ENCODE measurements at places on chromosomes 16 and 17.

DNA sequence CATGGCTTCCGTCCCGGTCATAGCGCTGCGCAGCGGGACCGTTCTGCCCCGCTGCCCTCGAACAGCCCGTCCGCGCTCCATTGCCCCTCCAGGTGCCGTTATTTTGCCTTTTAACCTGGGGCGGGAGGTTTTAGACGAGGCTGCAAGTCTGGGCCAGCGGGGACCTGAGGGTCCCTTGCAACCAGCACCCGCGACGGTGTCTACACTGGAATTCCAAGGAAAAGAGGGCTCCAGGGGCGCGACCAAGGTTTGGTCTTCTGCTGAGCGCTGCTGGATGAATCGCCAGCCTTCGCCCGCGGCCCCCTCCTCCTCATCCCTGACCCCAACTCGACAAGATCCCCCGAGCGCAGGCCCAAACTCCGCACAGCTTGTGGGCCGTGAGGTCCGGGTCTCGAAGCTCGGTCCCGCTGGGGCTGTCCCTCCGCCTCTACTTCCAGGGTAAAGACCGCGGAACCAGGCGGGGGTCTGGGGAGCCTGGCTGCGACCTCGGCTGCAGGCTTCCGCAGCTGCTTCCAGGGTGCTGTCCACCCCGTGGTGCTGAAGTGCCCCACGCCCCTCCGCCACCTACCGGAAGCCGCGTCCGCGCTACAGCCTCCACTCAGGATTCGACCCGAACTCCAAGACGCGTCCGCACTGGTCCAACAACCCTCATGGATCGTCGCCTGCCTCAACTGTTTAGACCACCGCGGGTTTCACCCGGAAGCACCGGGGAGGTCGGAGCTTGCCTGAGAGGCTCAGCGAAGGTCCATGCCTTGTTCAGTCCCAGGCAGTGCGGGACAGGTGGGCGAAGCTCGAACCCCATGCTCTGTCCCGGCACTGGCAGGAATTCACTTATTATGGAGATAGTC is 10.1 kb upstream of the CA4 start:
- peak; percentile 71 for DNase-seq

- DNase-seq, result no peak
Measured at GRCh38 chr17:59423137-59423724, 91.8 kb downstream of the YPEL2 start.

- no peak for DNase-seq
Measured at GRCh38 chr17:18949566-18949965, 2.4 kb upstream of the SLC5A10 start.

DNA sequence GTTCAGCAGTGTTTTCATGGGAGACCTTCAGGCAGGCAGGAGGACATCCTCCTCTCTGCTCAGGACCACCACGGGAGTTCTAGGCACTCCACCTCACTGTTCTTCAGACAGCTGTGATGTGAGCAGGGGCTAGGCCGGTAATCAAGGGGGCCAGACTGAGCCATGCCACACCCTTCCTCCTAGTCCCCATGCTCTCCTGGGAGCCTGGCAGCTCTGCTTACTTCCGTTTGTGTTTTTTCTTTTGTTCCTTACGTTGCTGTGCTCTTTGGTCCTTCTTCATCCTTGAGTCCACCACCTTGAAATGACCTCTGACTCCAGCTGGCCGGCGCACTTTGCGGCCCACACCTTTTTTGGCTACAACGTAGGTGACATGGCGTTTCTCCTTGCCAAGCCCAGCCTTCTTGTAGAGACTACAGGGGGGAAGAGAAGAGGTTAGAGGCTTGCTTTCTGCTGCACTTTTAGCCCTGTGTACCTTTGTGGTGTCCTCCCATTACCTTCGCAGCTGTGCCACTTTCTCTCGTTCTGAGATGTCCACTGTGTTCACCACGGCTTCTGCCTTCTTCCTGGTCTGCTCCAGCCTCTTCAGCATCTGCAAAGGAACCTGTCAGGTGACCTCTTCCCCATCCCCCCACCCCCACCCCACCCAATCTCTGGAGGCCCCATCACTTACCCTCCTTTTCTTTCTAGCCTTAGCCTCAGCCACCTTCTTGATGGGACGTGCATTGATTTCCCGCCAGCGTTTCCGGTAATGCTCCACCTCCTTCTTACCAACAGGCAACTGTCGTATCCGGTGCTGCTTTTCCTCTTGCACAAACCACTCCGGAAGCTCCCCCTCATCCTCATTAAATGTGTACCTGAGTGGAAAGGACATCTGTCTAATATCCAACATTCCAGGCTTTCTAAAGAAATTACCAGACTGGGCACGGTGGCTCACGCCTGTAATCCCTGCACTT is 7.4 kb upstream of the PSMC5 start:
- no peak for DNase-seq

GRCh38 chr17:28030386-28030785 is 12.1 kb upstream of the NLK start:
- DNase-seq, result no peak

DNA sequence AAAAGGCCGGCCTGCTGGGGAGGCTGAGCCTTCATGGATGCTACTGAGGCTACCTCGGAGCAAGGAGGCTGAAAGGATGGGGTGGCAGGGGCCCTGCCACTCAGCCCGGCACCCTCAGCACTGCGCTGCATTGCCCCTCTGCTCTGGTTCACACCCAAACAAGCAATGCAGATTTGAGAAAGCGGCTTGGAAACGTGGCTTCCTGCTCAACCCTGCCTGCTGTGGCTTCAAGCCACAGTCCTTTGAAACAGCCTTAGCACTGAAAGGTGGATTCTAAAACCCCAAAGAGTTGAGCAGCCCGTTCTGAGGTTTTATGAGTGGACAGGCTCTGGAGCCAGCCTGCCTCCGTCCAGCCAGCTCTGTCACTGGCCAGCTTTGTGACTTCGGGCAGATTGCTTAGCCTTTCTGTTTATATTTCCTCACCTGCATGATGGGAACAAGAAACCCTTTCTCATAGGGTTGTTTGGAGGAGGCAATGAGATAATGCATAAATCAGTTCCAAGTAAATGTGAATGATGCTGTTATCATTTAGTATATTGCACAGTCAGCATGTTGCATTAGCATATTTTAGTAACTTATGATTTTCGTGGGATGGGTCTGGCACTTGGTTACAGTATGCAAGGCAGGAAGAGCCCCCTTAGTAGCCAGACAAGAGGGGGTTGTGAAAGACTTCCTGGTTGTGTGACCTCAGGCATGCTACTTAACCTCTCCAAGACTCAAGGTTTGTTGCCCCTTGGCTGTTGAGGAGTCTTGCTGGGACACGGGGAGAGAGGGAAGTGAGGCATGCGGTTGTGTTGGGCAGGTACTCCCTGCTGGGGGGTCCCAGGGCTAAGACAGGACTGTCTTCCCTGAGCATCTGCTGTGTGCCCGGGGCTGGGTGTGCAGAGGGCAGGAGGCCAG is 23.6 kb downstream of the CRISPLD2 start:
- no peak for DNase-seq

- no peak for DNase-seq
Measured at GRCh38 chr16:9934723-9935508, 247.3 kb downstream of the GRIN2A start.

- no peak for DNase-seq
Measured at GRCh38 chr17:16434662-16435061, 19.3 kb downstream of the TRPV2 start.

DNA sequence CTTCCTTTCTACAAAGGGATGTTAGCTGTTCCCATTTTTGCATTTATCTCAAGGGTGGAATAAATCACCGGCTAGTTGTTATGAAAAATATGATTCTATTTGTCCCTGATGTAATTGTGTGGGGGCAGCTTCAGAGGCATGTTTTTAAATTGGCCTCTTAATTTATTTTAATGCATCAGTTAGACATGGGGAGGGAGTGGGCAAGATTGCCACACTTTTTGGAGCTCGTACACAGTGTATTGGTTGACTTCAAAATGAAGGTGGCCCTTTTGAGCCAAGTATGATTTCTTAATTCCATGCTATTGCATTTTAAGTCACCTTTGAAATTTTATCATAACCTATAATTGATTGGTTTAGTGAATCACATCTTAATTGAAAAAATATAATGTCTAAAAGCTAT is 223.7 kb downstream of the CDH11 start:
- no peak for DNase-seq

- no peak for DNase-seq
Measured at GRCh38 chr17:8075081-8075480, 12.4 kb downstream of the ALOX12B start.

Data from activated CD4-positive, alpha-beta T cell treated with anti-CD3 and anti-CD28 coated beads, Interleukin-2, amount 50 U/mL, for 48 hours (primary cell).